Activated naive CD8-positive, alpha-beta T cell treated with anti-CD3 and anti-CD28 coated beads, Interleukin-2, amount 10 ng/mL, durations not matched to agents 7 days and 5 days (primary cell): ENCODE measurements at places on chromosomes 16 and 17. TPM values are rescaled to one million over a fixed set of nuclear protein-coding genes. Genes with fewer than 3 reads are reported as not detected.

Gene CASKIN1
- total RNA-seq: 0.88 TPM

Gene CDRT15
- total RNA-seq: not detected

Gene MYL11
- not detected for total RNA-seq

Gene KREMEN2
- total RNA-seq: not detected

Gene TRPV3
- total RNA-seq: 0.79 TPM

Gene C17orf50
- total RNA-seq: not detected

Gene TBC1D3C
- 5.2 TPM for total RNA-seq

Gene KCTD19
- total RNA-seq: 1.2 TPM

Gene CDH5
- total RNA-seq: not detected

Gene TUBB3
- total RNA-seq: 0.31 TPM

Gene C16orf90
- not detected for total RNA-seq

DNA sequence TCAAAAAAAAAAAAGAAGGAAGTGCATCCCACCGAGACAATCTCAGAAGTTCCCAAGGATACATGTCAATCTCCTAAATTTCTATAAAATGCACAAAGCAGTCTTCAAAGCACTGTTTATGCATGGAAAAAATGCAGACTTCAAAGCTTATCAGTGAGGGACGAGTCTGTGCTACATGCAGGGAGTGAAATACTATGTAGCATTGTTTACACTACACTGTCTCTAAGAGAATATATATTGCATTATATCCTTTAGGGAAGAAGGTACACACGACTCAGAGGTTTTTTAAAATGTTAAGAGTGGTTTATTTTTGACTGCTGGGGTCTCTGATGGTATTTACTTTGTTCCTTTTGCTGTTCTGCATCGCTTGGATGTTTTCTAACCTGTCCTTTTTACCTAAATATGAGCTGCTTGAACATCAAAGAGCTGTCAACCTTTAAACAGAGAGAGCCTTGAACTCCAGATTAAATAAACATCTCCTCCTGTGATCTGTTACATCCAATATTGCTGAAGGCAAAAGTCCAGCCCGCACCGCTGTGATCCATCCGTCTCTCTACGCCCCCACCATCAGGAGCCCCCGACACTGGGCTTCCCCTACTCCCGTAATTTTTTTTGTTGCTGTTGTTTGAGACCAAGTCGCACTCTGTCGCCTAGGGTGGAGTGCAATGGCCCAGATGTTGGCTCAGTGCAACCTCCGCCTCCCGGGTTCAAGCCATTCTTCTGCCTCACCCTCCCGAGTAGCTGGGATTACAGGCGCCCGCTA, 1.4 kb downstream of the FBXO31 start:
- peak overlapping the region; percentile 91 for H3K27ac ChIP-seq
- H3K4me3 ChIP-seq: peak overlapping the region; percentile 93
- H3K36me3 ChIP-seq: peaks cover 4% of the 10 kb centered on the region

DNA sequence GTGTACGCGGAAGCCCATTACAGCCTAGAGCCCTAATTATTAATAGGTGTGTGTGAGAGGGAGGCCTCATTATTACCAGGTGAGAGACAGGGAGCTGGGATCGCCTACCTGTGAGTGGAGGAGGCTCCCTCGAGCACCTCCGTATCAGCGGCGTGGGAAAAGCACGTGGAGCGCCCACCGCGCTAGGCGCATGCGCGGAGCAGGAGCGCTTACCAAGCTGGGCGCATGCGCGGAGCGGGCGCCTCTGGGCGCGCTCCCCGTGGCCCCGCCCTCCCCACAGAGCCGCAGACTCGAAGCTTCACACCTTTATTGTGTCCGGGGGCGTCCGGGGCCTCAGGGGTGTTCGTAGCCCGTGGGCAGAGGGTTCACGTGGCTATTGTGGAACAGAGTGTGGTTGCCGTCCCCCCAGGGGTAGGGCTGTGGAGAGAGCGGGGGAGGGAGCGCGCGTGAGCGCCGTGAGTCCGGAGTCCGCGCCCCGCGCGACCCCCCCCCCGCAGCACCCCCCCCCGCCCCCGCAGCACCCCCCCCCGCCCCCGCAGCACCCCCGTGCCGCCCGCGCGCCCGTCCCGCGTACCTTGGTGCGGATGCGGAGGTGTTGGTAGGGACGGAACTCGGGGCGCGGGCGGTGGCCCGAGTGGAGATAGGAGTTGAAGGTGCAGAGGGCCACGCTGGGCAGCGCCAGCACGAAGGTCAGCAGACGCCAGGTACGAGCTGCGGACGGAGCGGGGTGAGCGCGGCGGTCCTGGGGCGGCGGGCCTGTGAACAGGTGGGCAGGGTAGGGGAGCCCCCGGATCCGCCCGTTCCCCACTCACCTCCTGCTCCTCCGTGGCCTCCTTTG, 500 bp downstream of the COX6A2 start:
- no peak overlapping the region for H3K4me3 ChIP-seq
- H3K27ac ChIP-seq: no peak overlapping the region
- peak; percentile 79 for DNase-seq
- peaks cover 45% of the 10 kb centered on the region for H3K4me1 ChIP-seq
- H3K36me3 ChIP-seq: peaks cover 6% of the 10 kb centered on the region

DNA sequence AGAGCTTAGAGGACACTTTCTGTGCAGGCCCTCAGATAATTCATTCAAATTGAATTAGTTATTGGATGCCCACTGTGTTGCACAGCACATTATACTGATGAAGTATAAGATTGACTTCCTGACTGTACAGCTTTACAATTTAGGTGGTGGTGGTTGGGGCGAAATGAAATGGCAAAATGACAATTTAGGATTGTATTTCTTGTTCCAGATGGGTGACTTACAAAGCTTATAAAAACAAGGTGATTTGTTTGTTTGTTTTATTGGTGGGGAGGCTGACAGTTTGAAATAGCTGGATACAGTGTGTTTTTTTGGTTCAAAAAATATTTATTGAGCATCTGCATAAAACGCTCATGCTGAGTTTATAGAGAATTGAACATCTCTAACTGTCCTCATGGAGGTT, 1.6 kb downstream of the MAP2K4 start:
- H3K4me3 ChIP-seq: peak overlapping the region; percentile 83
- H3K27ac ChIP-seq: no peak overlapping the region
- peaks cover 13% of the 10 kb centered on the region for H3K36me3 ChIP-seq

- no peaks in the 10 kb centered on the region for H3K27me3 ChIP-seq
- H3K27ac ChIP-seq: no peak overlapping the region
- no peaks in the 10 kb centered on the region for H3K4me1 ChIP-seq
- H3K4me3 ChIP-seq: no peak overlapping the region
Measured at GRCh38 chr17:4870855-4871254, 28.5 kb upstream of the C17orf107 start.

DNA sequence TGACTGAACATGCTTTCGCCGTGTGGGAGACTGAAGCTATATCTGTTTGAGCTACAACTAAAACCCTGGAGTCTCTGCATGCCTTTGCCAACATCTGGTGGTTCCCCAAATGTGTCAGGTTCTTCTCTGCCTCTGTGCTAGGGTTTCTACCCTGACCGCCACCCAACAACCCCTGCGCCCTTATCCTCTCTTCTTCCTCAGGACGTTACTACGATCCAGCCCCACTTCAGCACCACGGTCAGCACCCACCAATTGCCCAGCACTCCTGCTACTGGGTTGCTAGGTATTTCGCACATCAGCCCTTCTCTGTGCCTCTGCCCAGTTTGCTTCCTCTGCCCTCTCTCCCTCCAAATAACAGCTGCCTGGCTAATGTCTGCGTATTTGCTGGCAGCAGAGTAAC, 106.3 kb upstream of the HSBP1 start:
- peaks cover 1% of the 10 kb centered on the region for H3K27me3 ChIP-seq
- no peaks in the 10 kb centered on the region for H3K36me3 ChIP-seq
- no peaks in the 10 kb centered on the region for H3K4me1 ChIP-seq
- peak; percentile 53 for DNase-seq
- H3K4me3 ChIP-seq: no peak overlapping the region

DNA sequence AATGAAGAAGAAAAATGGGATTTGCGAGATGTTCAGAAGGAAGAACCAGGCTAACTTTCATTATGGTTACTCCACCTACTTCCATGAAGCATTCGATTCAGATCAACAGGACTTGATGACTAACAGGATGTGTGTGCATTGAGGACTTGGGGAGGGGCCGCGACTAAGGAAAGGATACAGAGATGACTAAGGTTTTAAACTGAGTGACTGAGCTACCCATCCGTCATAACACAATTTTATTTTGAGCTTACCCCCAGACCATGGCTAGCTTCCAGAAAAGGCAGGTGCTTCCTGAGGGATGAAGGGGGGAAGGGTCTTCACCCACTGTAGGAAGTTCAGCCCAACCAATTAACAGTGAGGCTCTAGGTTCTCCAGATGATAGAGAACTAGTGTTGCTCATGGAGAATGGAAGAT, 2.5 kb upstream of the CDYL2 start:
- no peaks in the 10 kb centered on the region for H3K27me3 ChIP-seq
- H3K27ac ChIP-seq: peak overlapping the region; percentile 17
- H3K4me3 ChIP-seq: peak overlapping the region; percentile 5
- H3K36me3 ChIP-seq: no peaks in the 10 kb centered on the region
- DNase-seq: no peak

- no peak overlapping the region for H3K4me3 ChIP-seq
- H3K27me3 ChIP-seq: peaks cover 3% of the 10 kb centered on the region
- peaks cover 2% of the 10 kb centered on the region for H3K4me1 ChIP-seq
- H3K36me3 ChIP-seq: no peaks in the 10 kb centered on the region
- DNase-seq: no peak
Measured at GRCh38 chr16:89184933-89185794, 13.6 kb downstream of the CDH15 start.

DNA sequence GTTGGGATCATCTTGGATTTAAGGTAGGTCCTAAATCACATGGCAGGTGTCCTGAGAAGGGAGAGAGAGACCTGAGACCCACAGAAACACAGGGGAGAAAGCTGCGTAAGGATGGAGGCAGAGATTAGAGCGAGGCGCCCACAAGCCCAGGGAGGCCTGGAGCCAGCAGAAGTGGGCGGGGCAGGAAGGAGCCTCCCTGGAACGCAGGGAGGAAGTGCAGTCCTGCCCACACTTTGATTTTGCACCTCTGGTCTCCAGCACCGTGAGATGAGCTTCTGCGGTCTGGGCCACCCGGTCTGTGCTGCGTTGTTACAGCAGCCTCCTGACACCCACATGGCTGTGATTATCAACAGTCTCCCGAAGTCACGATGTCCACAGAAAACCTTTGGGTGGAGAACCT, 6.4 kb downstream of the DNASE1L2 start:
- H3K36me3 ChIP-seq: no peaks in the 10 kb centered on the region
- no peak for DNase-seq
- no peak overlapping the region for H3K27ac ChIP-seq

- no peak overlapping the region for H3K4me3 ChIP-seq
- H3K4me1 ChIP-seq: peaks cover 32% of the 10 kb centered on the region
- no peaks in the 10 kb centered on the region for H3K27me3 ChIP-seq
- H3K27ac ChIP-seq: no peak overlapping the region
Measured at GRCh38 chr16:11564046-11564926, 22.4 kb downstream of the LITAF start.

GRCh38 chr16:29745853-29746345, at the start of gene C16orf54:
Gene C16orf54, minus strand, starts transcription at chr16:29745990. Its CDS starts 1,039 bp downstream, at chr16:29744951.
- peak; percentile 88 for DNase-seq
- H3K27ac ChIP-seq: peak within 1 kb of the TSS; percentile 98
- H3K4me3 ChIP-seq: peak within 1 kb of the TSS; percentile 98

- no peak overlapping the region for H3K4me3 ChIP-seq
- no peaks in the 10 kb centered on the region for H3K36me3 ChIP-seq
- H3K27ac ChIP-seq: no peak overlapping the region
- DNase-seq: no peak
- no peaks in the 10 kb centered on the region for H3K4me1 ChIP-seq
- no peaks in the 10 kb centered on the region for H3K27me3 ChIP-seq
Measured at GRCh38 chr17:70476368-70476767, 307.0 kb downstream of the KCNJ2 start.

DNA sequence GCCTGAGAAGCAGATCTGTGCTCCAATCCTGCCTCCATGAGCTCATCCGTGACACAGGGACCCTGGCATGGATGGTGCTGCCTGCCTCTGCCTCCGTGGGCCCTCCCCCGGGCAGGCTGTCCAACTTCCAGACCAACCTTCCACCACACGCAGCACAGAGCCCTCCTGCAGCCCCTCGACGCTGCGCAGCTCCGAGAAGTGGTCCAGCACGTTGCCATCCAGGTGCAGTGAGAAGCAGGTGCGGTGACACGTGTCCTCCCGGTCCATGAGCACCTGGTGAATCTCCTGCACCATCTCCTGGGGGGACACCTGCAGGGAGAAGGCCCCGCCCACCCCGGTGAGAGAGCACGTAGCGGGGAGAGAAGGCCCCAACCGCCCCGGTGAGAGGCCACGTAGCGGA, 8.4 kb downstream of the CLUH start:
- peaks cover 2% of the 10 kb centered on the region for H3K4me1 ChIP-seq
- DNase-seq: no peak
- no peak overlapping the region for H3K4me3 ChIP-seq
- H3K27ac ChIP-seq: no peak overlapping the region
- H3K36me3 ChIP-seq: no peaks in the 10 kb centered on the region

DNA sequence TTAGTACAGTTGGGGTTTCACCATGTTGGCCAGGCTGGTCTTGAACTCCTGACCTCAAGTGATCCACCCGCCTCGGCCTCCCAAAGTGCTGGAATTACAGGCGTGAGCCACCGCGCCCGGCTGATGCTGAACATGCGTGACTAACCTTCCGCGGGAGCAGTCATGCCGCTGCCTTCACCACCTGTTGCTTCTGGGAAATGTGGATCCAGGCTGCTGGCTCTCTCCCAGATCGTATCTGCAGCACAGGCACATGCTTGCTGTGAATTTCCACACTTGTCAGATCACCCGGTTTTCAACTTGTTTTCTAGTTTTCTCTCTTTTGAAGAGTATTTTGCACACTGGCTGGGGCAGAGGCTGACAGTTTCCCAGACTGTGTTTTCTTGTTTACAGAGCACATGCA, 97.9 kb downstream of the ADCY9 start:
- H3K27ac ChIP-seq: no peak overlapping the region
- H3K27me3 ChIP-seq: no peaks in the 10 kb centered on the region
- H3K36me3 ChIP-seq: no peaks in the 10 kb centered on the region

GRCh38 chr16:58912571-58912970, 178.5 kb upstream of the GOT2 start:
- DNase-seq: no peak
- H3K27me3 ChIP-seq: no peaks in the 10 kb centered on the region
- no peak overlapping the region for H3K4me3 ChIP-seq
- no peaks in the 10 kb centered on the region for H3K36me3 ChIP-seq
- H3K4me1 ChIP-seq: no peaks in the 10 kb centered on the region
- no peak overlapping the region for H3K27ac ChIP-seq

- H3K4me1 ChIP-seq: peaks cover 24% of the 10 kb centered on the region
- peak overlapping the region; percentile 33 for H3K4me3 ChIP-seq
- no peak overlapping the region for H3K27ac ChIP-seq
- no peaks in the 10 kb centered on the region for H3K27me3 ChIP-seq
- no peak for DNase-seq
Measured at GRCh38 chr16:1354815-1355540, 3.2 kb downstream of the GNPTG start.

DNA sequence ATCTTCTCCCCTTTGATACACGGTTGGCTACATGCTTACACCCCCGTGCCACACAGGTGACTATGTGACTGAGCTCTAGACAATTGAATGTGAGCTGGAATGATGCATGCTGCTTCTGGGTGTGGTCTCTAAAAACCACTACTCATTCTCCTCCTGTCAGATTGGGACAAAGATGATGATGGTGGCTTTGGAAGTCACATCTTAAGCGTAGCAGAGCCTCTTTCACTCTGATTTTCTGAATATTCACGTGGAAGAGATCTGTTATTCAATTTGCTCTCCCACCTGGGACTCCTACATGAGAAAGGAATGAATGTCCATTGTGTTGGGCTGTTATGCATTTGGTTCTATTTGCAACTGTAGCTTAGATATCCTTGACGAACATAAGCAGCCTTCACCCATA, 763.6 kb upstream of the EEF2KMT start:
- H3K27ac ChIP-seq: no peak overlapping the region
- no peaks in the 10 kb centered on the region for H3K27me3 ChIP-seq
- no peaks in the 10 kb centered on the region for H3K4me1 ChIP-seq
- no peak overlapping the region for H3K4me3 ChIP-seq
- no peaks in the 10 kb centered on the region for H3K36me3 ChIP-seq
